ENCODE measurements at places on chromosomes 5 and 9.

DNA sequence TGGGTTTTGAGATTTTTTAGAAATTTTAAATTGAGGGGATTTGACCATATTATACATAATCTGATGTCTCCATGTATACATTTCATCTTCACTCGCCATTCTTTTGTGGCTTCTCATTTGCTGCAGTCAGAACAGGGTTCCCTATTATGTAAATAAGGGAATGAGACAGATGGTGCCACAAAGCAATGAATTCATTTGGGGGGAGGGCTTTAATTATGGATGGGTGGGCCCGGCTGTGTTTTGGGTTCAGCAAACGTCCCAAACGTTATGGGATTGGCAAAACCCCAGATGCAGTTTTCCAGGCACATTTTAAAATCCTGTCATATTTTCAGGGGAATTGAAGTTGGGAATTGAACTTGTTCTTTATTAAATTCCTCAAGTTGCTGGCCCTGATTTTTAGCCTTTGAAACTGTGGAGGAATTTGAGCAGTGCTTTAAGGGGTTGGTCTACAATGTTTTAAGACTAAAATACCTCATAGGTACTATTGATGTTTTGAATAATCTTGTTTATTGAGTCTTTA, 558.5 kb upstream of the ZNF462 start:
- DNase-seq: no peak

- DNase-seq: peak; percentile 61
These were observed 472 bp upstream of the UBTD2 start for GRCh38 chr5:172283862-172284610.

- DNase-seq: no peak
These were observed 19.7 kb upstream of the ADAMTS19 start for GRCh38 chr5:129440424-129440823.

- DNase-seq: no peak
These were observed 491.6 kb downstream of the SEMA5A start for GRCh38 chr5:9054322-9054721.

DNA sequence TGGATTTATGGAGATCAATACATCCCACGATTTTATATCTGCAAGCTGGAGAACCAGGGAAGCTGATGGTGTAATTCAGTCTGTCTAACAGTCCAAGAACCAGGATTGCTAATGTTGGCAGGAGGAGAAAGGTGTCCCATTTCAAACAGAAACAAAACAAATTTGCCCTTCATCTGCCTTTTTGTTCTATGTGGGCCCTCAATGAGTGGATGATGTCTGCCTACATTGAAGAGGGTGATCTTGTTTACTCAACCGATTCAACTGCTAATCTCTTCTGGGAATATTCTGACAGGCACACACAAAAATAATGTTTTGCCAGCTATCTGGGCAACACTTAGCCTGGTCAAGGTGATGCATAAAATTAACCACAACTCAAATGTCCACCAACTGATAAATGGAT, 65.1 kb upstream of the IL33 start:
- no peak for DNase-seq

GRCh38 chr5:30880514-30880913, 313.0 kb upstream of the CDH6 start:
- no peak for DNase-seq

DNA sequence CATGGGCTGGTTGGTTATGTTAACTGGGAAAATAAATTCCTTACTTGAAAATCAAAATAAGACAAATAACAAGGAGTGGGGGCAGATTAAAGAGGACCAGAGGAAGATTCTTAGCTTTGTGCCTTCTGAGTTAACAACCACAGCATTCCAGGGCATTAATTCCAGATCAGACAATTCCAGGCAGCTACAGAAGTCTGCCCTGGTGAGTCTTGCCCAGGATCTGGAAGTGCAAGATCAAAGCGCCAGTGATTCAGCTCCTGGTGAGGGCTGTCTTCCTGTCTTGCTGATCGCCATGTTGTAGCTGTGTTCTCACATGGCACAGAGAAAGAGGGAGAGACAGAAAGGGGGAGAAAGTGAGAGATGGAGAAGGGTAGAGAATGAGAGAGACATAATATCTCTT, 65.6 kb downstream of the ANXA2R start:
- no peak for DNase-seq

DNA sequence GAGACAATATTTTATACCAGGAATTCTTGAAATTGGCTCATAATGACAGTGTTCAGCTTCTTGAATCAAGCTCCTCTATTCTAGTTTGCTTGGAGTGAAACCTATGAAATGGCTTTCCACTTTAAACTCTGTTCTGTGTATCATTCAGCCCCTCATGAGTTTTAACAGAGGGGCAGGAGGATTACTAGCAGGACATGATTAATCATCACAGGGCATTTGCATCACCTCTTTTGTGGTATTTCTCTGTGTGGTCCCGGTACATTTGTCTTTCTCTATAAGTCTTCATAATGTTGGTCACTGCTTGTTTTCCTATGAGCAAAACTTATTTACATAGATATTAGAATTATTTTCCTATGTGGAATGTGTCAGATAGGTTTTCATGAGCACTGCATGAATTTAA, 21.2 kb downstream of the CAST start:
- DNase-seq: no peak

GRCh38 chr5:132056610-132057497, 3.6 kb upstream of the IL3 start:
- DNase-seq: peak; percentile 11

- no peak for DNase-seq
These were observed 20.8 kb upstream of the KIF2A start for GRCh38 chr5:62284946-62285891.

GRCh38 chr9:115099901-115100300, 18.1 kb downstream of the TNC start:
- DNase-seq: no peak

Data from dorsolateral prefrontal cortex (tissue), 122 donors.